ENCODE measurements at places on chromosomes 12 and 14.
A peak's percentile ranks its signal among the peaks of the same experiment; 100 is the strongest.

- DNase-seq, result peak; percentile 50
These were observed 6.6 kb upstream of the PLEKHG7 start for GRCh38 chr12:92696216-92696615.

GRCh38 chr12:25423355-25424050 lies 129.6 kb downstream of the LMNTD1 start:
- DNase-seq, result no peak

- peak; percentile 71 for DNase-seq
These were observed 101.2 kb downstream of the EEA1 start for GRCh38 chr12:92827836-92828431.

DNA sequence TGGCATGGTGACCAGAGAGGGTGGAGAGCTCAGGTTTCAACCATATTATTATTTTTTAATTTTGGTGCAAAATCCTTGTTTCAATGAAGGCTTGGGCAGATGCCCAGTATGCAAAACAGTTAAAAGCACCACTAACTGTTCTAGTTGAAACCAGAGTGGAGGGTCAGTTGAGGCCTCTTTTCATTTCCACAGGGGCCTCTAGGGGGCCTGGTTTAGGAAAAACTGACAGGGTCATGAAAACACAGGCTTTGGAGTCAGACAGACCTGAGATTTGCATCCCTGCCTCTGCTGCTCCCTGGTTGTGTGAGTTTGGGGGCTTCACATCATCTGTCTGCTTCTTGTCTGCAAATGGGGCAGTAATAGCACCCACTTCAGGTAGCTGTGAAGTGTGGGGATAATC lies 3.3 kb upstream of the RPH3A start:
- DNase-seq, result no peak

DNA sequence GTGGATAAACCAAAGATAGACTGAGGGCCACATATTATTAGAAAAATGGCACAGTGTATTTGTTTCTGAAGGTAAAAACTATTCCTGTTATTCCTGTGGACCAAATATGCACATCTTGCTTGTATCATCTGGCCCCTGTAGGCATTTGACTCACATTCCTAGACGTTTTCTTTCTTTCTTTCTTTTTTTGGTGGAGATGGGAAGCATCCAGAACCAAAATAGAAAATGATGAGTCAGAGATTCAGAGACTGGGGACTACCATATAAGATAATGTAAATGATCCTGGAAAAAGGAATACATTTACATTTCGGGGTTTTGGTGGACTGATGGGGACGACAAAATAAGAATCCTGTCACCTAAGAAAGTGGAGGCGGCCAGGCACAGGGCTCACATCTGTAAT lies 24.2 kb downstream of the TRIM9 start:
- no peak for DNase-seq

DNA sequence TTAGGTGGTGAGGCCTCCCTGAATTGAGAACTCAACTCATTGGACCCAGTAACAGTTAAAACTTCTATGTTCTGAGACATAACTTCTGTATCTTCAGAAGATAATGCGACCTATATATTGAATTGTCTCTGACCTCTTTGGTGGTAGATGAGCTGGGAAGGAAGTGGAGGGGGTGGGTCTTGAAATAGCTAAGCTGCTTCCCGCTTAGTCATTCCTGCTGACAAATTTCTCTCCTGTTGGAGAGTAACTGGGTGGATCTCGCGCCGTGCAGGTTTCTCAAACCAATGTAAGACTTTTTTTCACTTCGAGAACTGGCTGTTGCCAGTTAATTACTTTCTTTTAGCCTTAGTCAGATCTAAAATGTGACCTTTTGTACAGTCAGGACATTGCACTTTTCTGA lies 100.8 kb downstream of the PPHLN1 start:
- DNase-seq, result no peak

GRCh38 chr14:25231004-25231403 lies 181.1 kb upstream of the STXBP6 start:
- DNase-seq, result no peak

- DNase-seq, result peak; percentile 22
These were observed 263.2 kb downstream of the SEC23A start for GRCh38 chr14:38839694-38840365.

DNA sequence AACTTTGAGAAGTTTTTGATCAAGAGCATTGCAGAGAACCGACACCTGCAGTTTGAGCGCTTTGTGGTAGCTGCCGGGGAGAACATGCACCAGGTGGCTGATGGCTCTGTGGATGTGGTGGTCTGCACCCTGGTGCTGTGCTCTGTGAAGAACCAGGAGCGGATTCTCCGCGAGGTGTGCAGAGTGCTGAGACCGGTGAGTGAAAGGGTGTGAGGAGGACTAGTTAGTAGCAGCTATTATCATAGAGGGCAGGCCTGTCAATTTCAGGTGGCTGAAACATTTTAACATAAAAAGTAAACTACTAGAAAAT lies 27.0 kb upstream of the HIGD1C start:
- no peak for DNase-seq

DNA sequence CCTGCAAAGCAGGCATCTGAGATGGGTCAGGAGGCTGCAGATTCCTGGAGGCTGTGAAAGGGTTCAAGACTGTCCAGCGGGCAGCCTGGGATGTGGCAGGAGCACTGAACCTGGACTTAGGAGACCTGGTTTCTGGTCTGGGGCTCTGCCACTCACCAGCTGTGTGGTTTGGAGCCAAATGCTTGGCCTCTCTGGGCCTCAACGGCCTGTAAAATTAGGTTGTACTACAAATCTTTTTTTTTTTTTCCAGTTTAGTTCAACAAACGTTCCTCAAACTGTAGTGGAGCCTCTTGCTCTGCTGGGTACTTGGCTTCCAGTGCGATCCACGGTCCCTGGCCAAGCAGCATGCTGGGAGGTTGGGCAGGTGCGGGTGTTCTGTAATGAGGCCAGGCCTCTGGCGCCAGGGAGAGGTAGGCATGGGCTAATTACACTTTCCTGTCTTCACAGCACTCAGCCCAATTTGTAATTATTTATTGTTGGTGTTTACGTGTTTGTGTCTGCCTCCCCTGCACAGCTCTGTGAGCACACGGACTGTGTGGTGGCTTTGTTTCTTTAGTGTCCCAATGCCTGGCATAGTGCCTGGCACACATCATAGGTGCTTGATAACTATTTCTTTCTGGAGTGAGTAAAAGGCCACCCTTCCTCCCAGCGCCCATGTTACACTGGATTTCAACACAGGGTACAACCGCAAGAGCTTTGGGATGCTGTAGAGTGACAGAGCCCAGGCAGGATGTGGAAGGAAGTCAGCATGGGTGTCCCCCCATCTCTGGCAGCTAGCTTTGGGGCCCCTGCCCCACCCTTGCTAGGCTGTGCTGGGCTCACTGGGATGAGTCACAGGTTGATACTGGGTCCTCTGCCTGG lies 5.8 kb upstream of the KRT80 start:
- peak; percentile 93 for DNase-seq

- DNase-seq, result no peak
These were observed 33.8 kb upstream of the ATP2B1 start for GRCh38 chr12:89742337-89743022.

DNA sequence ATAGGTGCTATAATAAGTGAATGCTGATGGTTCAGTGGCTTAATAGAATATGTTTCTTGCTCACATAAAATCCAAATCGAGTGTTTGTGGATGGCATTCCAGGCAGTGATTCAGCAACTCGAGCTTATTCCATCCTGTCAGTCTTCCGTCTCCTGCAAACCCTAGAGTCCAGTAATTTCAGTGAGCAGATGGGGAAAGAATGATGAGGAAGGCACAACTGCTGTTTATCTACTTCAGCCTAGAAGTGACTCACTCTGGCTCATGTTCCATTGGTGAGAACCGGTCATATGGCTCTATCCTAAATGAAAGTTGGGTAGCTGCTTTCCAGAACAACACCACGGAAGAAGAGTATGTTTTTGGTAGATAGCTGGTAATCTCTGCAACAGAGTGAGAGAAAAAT lies 421.8 kb upstream of the PDE3A start:
- DNase-seq, result no peak

All from Kasumi-1 (cell line).